CD4-positive, CD25-positive, alpha-beta regulatory T cell (primary cell): ENCODE measurements at places on chromosomes 2 and 18. TPM values are rescaled to one million over a fixed set of nuclear protein-coding genes. Genes with fewer than 3 reads are reported as not detected.

- no peaks in the 10 kb centered on the region for H3K27me3 ChIP-seq
- no peaks in the 10 kb centered on the region for H3K36me3 ChIP-seq
- H3K4me1 ChIP-seq, result no peaks in the 10 kb centered on the region
- no peak overlapping the region for H3K4me3 ChIP-seq
Measured at GRCh38 chr2:65885266-65885665, 452.9 kb upstream of the SPRED2 start.

DNA sequence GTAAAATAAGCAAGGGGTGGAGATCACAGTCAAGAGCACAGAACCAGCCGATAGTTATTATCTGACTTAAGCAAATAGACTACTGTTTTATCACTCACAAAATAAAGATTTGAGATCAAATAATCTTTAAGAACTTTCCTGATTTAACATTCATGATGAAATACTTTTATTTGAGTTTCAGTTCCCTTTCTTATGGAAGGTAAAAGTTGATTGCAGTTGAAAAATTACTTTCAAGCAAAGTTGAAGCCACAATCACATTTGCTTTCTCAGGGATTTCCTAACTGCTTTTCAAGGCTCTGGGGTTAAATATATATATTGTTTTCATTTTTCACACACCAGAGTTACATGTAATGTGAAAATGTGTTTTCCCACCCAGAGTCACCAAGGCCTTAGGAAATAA lies 599.5 kb downstream of the KCNJ3 start:
- no peak overlapping the region for H3K4me3 ChIP-seq
- H3K4me1 ChIP-seq, result no peaks in the 10 kb centered on the region
- no peaks in the 10 kb centered on the region for H3K27me3 ChIP-seq
- H3K27ac ChIP-seq, result no peak overlapping the region
- no peaks in the 10 kb centered on the region for H3K36me3 ChIP-seq

- H3K4me3 ChIP-seq, result no peak overlapping the region
- peaks cover 66% of the 10 kb centered on the region for H3K4me1 ChIP-seq
- H3K27me3 ChIP-seq, result no peaks in the 10 kb centered on the region
Measured at GRCh38 chr2:195537811-195538210, 119.2 kb upstream of the SLC39A10 start.

- no peak overlapping the region for H3K4me3 ChIP-seq
- DNase-seq, result no peak
- no peaks in the 10 kb centered on the region for H3K27me3 ChIP-seq
- H3K4me1 ChIP-seq, result no peaks in the 10 kb centered on the region
Measured at GRCh38 chr2:72113847-72114692, 33.6 kb downstream of the CYP26B1 start.

DNA sequence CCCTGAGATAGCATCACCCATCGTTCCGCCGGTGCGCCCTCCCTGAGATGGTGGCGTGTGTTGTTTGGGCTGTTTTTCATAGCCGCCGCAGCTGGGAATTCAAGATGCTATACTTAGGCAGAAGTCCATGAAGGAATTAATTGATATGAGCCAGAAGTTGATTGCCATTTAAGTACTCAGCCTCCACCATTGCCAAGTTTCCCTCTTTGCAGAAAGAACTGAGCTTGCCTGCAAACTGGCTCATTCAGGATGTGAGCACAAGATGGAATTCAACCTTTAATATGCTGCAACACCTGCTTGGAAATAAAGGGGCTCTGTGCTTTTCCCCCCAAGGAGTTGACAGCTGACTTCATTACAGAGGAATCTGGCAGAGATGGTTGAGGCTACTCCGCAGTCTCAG lies 295.5 kb downstream of the ZNF521 start:
- no peaks in the 10 kb centered on the region for H3K4me1 ChIP-seq
- no peak overlapping the region for H3K27ac ChIP-seq
- no peak overlapping the region for H3K4me3 ChIP-seq

- DNase-seq, result no peak
- H3K36me3 ChIP-seq, result peaks cover 87% of the 10 kb centered on the region
- H3K27me3 ChIP-seq, result no peaks in the 10 kb centered on the region
- H3K4me1 ChIP-seq, result no peaks in the 10 kb centered on the region
- H3K27ac ChIP-seq, result no peak overlapping the region
Measured at GRCh38 chr2:119950966-119951365, 61.9 kb upstream of the EPB41L5 start.

- no peak overlapping the region for H3K27ac ChIP-seq
- no peak for DNase-seq
- H3K27me3 ChIP-seq, result no peaks in the 10 kb centered on the region
- H3K4me3 ChIP-seq, result no peak overlapping the region
- no peaks in the 10 kb centered on the region for H3K36me3 ChIP-seq
Measured at GRCh38 chr2:9174771-9175437, 31.7 kb upstream of the ASAP2 start.

DNA sequence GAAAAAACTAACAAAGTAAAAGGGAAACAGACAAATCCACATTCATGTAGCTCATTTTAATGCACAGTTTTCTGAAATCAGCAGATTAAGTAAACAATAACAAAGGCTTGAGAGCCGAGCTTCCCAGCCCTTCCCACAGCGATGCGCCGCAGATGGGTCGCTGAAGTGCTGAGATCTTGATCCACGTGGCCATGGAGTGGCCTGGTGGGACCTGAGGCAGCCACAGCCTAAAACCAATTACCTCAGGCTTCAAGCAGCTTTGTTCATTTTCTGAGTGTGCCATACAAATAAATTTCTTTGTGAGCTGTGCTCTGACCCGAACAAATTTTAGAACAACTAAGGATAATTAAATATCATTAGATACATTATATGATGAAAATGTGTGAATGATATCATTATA lies 25.6 kb upstream of the CYRIA start:
- H3K36me3 ChIP-seq, result no peaks in the 10 kb centered on the region
- H3K27me3 ChIP-seq, result peaks cover 2% of the 10 kb centered on the region
- H3K4me1 ChIP-seq, result no peaks in the 10 kb centered on the region

Gene SCG2
- total RNA-seq, result not detected

- H3K4me3 ChIP-seq, result no peak overlapping the region
- no peaks in the 10 kb centered on the region for H3K4me1 ChIP-seq
- H3K27me3 ChIP-seq, result no peaks in the 10 kb centered on the region
- no peaks in the 10 kb centered on the region for H3K36me3 ChIP-seq
- H3K27ac ChIP-seq, result no peak overlapping the region
Measured at GRCh38 chr2:13660231-13660630, 943.5 kb downstream of the TRIB2 start.

Gene REV1
- 60.3 TPM for total RNA-seq

DNA sequence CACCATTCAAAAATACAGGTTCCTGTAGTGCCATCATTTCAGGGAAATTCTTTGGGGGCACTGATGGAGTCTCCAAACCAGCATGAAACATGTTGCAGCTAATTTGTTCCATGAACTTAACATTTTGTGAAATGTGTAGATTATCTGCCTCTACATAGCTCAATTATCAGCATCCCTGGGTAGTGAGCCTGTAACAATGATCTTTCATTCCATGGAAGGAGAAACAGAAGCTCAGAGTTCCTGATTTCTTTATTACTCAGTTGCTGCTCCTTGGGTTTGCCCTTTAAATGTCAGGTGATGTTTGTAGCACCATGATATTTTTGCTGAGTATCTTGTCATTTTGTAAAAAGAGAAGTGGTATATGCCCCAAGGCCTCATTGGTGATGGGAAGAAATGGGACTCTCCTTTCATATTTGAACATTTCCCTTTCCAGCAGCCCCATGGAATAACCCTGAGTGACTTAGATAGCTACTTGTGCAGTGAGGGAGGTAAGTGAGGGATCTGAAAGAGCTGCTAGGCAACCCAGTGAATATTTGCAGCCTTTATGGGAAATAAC lies 146.9 kb downstream of the CERS6 start:
- H3K4me1 ChIP-seq, result no peaks in the 10 kb centered on the region
- H3K36me3 ChIP-seq, result no peaks in the 10 kb centered on the region
- no peak overlapping the region for H3K4me3 ChIP-seq

Gene DNER
- total RNA-seq, result not detected

Gene PMAIP1
- 326 TPM for total RNA-seq

DNA sequence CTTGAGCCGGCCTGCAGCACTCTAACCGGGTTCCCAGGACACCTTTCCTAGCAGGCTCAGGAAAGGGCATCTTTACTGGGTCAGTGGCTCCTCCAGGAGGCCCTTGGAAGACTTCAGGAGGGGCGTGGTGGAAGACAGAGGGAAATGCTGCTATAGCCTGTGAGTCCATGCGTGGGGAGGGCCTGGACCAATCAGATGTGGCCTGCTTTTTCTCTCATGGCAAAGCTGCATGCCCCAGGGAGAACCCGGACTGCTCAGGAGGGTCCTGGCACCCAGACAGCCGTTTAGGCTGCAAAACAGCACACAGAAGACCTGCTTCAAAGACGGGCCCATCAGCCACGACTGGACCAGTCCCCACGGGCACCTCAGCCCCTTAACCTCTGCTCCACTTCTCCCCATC lies 84.4 kb downstream of the EIPR1 start:
- H3K27ac ChIP-seq, result no peak overlapping the region
- H3K27me3 ChIP-seq, result no peaks in the 10 kb centered on the region
- H3K36me3 ChIP-seq, result no peaks in the 10 kb centered on the region
- H3K4me3 ChIP-seq, result no peak overlapping the region

DNA sequence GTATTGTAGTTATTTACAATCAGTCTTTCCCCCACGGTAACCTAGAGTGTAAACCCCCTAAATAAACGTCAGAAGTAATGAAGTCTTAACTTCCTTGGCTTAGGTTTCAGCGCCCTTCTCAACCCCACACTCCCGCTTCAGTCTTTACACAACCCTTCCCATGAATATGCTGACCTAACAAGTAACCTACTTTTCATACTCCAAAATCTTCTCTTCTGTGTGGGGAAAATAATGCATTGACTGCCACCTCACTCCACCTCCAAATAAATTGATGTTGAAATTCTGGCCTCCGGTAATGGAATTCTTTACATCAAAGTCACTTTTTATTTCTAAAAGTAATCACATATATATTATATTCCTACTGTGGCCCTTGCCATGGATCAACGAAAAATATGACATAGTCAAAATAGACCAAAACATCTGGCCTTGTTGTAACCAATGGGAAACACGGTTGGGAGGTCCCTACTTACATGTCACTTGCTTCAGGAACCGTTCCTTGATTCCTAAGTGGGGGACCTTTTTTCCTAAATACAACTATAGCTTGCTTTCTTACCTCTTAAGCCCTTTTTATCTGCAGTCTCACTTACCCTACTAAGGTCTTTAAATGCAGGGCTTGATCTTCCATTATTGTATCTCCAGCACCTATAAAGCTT lies 961 bp downstream of the GEN1 start:
- H3K36me3 ChIP-seq, result no peaks in the 10 kb centered on the region
- H3K27me3 ChIP-seq, result no peaks in the 10 kb centered on the region
- no peak for DNase-seq
- H3K4me3 ChIP-seq, result peak overlapping the region; percentile 90
- peaks cover 23% of the 10 kb centered on the region for H3K4me1 ChIP-seq

Gene LRRFIP1
- 183 TPM for total RNA-seq

Gene BOLL
- not detected for total RNA-seq

Gene REG3A
- not detected for total RNA-seq

- H3K4me3 ChIP-seq, result no peak overlapping the region
- H3K27me3 ChIP-seq, result no peaks in the 10 kb centered on the region
- DNase-seq, result no peak
- H3K4me1 ChIP-seq, result no peaks in the 10 kb centered on the region
Measured at GRCh38 chr2:64718250-64718885, 64.7 kb upstream of the SERTAD2 start.

DNA sequence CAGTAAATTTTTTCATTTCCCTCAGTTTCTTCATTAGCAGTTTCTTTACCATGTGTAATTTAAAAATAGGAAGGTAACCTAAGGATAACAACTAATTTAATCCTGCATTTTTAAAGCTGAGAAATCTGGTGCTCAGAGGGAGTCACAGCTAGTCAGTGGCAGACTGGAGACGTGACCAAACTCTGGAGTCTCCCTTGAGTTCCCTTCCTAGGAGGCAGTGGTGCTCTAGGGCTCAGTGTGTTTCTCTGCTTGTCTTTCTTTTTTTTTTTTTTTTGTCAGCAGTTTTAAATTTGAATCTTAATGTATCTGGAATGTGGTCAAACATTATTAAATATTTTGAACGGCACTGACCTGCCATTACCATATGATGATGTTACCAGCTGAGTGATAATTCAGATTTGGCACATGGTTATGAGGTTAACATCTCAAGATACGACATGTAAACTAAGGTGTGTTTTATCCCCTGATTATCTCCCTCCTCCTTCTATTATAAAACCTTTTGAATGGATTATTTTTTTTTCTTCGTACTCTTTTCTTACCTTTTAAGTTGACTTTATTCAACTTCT lies 226.2 kb downstream of the GALNT13 start:
- no peaks in the 10 kb centered on the region for H3K4me1 ChIP-seq
- no peak overlapping the region for H3K27ac ChIP-seq
- H3K36me3 ChIP-seq, result no peaks in the 10 kb centered on the region
- no peak for DNase-seq
- H3K27me3 ChIP-seq, result no peaks in the 10 kb centered on the region

GRCh38 chr18:6031442-6031841 lies 136.1 kb upstream of the TMEM200C start:
- no peak overlapping the region for H3K4me3 ChIP-seq
- no peaks in the 10 kb centered on the region for H3K27me3 ChIP-seq
- H3K36me3 ChIP-seq, result no peaks in the 10 kb centered on the region
- H3K4me1 ChIP-seq, result no peaks in the 10 kb centered on the region
- no peak overlapping the region for H3K27ac ChIP-seq
- DNase-seq, result no peak

DNA sequence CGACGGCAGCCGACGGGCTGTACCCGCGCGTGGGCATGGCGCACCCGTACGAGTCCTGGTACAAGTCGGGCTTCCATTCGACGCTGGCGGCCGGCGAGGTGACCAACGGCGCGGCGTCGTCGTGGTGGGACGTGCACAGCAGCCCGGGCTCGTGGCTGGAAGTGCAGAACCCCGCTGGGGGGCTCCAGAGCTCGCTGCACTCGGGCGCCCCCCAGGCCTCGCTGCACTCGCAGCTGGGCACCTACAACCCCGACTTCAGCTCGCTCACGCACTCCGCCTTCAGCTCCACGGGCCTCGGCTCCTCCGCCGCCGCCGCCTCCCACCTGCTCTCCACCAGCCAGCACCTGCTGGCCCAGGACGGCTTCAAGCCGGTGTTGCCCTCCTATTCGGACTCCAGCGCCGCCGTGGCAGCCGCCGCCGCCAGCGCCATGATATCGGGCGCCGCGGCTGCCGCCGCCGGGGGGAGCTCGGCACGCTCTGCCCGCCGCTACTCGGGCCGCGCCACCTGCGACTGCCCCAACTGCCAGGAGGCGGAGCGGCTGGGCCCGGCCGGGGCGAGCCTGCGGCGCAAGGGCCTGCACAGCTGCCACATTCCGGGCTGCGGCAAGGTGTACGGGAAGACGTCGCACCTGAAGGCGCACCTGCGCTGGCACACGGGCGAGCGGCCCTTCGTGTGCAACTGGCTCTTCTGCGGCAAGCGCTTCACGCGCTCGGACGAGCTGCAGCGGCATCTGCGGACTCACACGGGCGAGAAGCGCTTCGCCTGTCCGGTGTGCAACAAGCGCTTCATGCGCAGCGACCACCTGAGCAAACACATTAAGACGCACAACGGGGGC lies 2.0 kb downstream of the SP9 start:
- H3K4me1 ChIP-seq, result peaks cover 82% of the 10 kb centered on the region
- H3K27me3 ChIP-seq, result peaks cover 46% of the 10 kb centered on the region
- H3K27ac ChIP-seq, result no peak overlapping the region

DNA sequence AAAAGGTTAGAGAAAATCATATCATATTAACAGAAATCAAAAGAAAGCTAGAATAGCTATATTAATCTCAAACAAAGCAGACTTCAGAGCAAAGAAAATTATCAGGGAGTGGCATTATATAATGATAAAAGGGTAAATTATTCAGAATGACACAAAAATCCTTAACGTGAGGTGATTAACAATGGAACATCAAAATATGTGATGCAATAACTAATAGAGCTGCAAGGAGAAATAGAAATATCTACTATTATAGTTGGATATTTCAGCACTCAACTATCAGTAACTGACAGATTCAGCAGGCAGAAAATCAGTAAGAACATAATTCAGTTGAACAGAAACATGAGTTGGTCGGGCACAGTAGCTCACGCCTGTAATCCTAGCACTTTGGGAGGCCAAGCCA lies 275.1 kb upstream of the FSIP2 start:
- no peak overlapping the region for H3K4me3 ChIP-seq
